Right cardiac atrium (tissue), 5 donors: ENCODE measurements at places on chromosomes 12 and 14. TPM values are rescaled to one million over a fixed set of nuclear protein-coding genes. Genes with fewer than 3 reads are reported as not detected.
A peak's percentile ranks its signal among the peaks of the same experiment; 100 is the strongest.

DNA sequence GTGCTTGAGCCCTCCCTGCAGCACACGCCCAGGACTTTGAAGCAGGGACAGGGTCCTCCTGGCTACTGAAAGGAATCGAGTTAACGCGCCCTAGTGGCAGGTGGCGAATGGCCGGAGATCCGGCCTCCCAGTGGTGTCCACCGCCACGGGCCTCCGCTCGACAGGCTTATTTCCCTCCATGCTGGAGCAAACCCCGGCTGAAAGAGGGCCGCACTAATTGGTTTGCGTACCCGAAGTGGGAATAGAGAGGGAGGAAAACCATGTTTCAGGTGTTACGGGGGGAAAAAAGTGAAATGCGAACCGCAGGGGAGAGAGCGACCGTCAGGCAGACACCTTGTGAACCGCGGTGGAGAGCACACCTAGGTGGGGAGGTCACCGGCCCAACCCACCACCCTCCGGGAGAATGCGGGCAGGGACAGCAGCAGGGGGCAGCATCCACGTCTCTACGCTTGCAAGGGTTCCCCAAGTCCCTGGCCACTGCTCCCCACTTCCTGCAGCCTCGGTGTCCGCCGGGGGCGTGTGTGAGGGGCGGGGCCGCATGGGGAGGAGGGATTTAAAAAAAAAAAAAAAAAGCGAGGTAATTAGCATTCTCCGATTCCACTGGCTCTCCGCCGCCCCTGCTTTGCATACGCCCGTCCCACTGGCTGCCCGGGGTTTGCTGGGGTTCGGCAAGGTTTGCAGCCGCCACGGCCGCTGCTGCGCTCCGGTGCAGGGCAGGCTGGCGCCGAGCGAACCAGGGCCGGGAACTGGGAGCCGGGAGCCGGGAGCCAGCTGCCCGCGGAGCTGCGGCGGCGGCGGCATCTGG is 224.6 kb upstream of the CRY1 start:
- peak; percentile 90 for DNase-seq

The COQ5 gene
- total RNA-seq, result 28.1 TPM

DNA sequence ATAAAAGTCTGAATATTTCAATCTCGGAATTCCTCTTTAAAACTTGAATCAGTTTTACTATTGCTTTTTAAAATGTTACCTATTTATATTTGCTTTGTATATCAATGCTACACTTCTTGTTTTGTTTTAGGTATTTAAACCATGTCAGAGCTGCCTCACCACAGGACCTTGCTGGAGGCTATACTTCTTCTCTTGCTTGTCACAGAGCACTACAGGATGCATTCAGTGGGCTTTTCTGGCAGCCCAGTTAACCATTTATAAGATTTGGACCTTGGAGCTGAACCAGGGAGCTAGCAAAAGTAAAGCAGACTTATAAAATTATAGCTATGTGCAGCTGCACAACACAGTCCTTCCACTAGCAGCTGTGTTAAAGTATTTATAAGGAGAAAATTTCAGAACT is 12.8 kb downstream of the TRMT5 start:
- DNase-seq, result no peak

- DNase-seq, result no peak
Measured at GRCh38 chr14:68390741-68391140, 402.1 kb downstream of the ZFP36L1 start.

DNA sequence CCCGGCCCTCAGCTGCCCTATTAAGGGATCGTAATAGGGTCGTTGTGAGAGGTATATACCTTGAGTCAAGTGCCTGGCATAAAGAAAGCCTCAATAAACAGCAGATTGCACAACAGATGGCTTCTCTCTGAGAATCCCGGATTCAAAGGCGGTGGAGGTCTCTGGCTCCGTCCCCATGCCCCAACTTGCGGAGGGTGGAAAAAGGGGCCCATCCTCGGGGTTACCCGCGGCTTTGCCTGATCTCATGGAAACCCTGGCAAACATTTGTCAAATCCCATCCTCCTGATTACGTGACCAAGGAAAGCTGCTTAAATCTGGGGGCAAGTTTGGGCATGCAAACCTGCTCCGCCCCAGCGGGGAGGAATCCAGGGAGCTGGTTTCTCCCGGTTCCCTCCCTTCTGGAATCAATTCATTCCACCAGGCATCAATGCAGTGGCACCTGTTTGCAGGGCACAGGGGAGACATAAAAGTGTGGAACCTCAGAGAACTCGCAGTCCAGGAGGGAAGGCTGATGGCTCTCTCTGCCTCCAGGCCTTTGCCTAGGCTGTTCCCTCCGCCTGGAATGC is 12.3 kb downstream of the TRPV4 start:
- DNase-seq, result no peak
